ENCODE measurements at places on chromosomes 1 and 21.

DNA sequence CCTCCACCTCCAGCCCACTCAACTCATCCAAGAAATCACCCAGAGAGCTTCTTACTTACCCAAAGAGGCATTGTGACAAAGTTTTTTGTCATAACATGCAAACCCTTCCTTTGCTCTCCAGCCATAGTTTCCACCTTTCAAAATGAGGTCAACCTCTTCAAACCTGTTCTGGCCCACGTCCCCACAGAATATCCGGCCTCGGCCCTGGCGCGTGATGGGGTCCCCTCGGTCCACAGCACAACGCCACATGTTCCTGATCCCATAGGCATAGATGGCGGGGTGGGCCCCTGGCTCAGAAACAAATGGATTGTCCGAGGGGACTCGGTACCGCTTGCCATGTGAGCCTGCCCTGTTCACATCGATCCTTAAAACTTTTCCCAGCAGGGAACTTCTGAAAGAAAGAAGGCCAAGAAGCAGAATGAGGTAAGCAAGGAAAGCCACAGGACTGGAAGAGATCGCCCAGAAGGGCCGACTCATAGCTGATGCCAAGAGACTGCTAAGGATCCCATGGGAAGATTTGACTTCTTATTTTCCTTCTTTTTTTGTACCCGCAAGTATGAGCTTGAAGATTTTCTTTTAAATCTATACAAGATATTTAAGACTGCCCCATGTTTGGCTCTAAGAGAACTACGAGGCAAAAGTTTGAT, 7.8 kb downstream of the HHIPL2 start:
- no peak for DNase-seq

GRCh38 chr1:53148123-53148522, 5.7 kb upstream of the SLC1A7 start:
- no peak for DNase-seq

GRCh38 chr1:165697491-165697880, 876 bp downstream of the ALDH9A1 start:
- DNase-seq: no peak

- no peak for DNase-seq
Measured at GRCh38 chr21:45236481-45236880, 51.2 kb downstream of the POFUT2 start.

DNA sequence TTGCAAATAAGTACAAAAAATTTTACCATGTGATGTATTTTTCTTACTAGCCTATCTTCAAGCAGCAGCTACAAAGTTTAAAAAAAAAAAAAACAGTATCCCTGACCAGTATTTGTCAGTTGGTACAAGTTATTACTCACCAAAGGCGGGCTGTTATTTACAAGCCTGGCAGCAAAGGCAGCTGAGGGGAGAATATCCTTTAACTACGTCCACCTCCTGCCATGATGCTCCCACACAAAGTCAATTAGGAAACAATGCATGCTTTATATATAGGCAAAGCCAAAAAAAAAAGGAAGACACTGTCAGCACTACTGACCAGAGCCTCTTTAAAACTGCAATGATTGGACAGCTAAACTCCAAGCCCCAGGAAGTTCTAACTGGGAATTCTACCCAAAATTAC, 13.7 kb downstream of the PSMA5 start:
- no peak for DNase-seq

DNA sequence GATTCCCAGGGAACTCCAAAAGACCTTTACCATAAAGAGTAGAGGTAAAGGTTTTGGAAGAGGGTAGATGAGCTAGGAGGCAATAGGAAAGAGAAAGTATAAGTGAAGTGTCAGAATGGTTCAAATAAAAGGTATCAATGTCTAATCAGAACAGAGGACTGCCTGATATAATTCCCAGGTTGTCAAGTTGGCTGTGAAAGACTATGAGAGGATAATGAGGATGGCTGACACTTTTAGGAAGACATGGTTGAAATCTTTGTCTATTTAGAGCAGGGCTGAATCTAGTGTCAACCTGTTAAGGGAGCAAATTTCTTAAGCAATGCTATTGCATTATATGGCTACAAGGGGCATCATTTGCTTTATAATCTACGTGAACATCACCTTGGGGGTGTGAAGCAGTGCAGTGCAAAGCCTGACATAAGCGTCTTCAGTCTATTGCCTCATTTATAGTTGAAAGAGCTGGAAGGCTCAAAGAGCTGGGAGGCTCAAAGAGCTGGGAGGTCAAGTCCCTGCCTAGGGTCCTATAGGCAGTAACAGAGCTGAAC, 308.3 kb upstream of the DEPDC1 start:
- DNase-seq: no peak

DNA sequence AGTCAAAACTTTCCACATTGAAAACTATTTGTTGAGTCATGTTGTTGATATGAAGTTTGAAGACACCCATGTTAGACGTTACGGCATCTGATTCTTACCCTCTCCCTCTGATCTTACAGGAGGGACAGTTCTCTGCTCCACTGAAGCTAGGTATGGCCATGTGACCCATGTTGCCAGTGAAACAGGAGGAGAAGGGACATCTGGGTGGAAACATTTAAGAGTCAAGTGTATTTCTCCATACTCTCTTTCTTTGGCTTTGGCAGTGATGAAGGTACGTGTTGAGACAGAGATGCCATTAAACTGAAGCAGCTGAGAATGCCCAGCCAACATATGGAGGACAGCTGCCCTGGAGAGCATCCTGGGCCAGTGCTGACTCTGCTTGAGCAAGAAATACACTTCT, 198.4 kb upstream of the PTGFR start:
- no peak for DNase-seq

DNA sequence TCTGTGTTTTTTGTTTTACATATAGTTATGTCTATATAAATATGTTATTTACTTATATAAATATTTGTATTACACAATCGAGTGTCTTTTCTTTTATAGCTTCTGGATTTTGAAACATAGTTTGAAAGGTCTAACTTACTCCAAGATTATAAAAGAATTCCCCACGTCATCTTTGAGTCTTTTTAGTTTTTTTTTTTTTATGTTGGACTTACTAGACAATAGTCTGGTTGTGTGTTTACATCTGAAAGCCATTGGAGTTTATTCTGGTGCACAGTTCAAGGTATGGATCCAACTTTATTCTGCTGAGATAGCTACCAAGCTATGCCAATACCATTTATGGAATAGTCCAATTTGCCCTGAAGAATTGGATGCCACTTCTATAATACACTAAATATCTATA, 26.1 kb upstream of the RCAN3 start:
- DNase-seq: no peak

DNA sequence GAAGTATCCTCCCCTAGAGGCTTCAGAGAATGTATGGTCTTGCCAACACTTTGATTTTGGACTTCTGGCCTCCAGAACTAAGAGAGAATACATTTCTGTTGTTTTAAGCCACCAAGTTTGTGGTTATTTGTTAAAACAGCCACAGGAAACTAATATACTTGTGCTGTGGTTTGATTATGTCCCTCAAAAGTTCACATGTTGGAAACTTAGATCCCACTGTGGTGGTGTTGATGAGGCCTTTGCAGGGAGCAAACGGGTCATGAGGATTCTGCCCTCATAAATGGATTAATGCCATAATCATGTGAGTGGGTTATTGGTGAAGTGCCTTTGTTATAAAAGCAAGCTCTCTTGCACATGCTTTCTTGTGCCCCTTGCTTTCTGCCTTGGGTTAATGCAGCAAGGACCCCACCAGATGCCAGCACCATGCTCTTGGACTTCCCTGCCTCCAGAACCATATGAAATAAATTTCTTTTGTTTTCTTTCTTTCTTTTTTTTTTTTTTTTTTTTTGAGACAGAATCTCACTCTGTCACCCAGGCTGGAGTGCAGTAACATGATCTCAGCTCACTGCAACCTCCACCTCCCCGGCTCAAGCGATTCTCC, 157.3 kb downstream of the CLIC6 start:
- DNase-seq: no peak

DNA sequence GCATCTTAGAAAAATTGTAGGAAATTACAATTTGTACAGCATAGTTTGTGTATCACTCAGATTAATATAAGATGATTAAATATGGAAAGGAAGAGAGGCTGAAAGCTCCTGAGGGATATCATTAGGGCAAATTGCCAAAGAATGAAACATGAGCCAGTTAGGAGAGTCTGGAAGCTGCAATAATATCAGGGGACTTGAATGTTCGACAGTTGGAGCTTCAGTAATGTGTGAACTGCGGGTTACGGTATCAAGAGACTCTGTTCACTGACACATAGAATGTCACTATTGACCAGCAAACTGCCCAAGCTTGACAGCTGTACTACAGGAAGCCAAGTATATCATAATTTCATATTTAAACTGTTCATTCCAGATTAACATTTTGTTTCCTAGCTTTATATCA, 157.2 kb downstream of the DENND1B start:
- no peak for DNase-seq

DNA sequence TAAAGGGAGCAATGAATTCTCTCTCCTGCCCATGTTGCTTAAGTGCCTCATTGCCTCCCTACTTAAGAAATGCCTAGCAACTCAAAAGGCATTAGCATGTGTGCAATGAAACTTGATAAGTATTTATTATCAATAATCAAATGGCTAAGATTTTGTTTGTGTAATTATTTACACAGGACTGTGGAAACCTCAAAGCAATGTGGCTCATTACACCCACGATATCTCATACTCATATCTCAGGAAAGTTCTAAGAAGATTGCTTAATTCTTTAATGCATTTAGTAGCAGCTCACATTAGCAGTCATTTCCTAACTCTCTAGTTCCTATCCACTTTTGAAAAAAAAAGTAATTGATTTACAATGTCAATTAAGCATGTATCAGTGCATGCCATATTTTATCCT, 253.3 kb downstream of the DUSP10 start:
- DNase-seq: no peak

DNA sequence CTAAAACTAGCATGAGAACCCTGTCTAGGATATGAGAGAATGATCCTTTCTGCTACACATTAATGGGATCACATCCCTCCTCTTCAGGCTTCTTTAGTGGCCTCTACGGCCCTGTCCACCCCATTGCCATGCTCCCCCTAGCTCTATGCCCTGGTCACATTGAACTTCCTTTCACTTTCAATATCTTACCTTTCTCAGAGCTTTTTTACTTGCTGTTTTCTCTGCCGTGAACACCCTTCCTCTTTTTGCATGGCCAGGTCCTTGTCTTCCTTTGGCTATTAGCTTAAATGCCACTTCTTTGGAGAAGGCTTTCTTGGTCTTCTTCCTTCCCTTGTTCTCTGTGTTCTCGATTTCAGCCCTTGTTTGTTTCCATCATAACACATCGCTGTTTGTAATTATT, 97.4 kb downstream of the GIPC2 start:
- no peak for DNase-seq

- DNase-seq: no peak
Measured at GRCh38 chr1:164712131-164713036, 153.4 kb downstream of the PBX1 start.

DNA sequence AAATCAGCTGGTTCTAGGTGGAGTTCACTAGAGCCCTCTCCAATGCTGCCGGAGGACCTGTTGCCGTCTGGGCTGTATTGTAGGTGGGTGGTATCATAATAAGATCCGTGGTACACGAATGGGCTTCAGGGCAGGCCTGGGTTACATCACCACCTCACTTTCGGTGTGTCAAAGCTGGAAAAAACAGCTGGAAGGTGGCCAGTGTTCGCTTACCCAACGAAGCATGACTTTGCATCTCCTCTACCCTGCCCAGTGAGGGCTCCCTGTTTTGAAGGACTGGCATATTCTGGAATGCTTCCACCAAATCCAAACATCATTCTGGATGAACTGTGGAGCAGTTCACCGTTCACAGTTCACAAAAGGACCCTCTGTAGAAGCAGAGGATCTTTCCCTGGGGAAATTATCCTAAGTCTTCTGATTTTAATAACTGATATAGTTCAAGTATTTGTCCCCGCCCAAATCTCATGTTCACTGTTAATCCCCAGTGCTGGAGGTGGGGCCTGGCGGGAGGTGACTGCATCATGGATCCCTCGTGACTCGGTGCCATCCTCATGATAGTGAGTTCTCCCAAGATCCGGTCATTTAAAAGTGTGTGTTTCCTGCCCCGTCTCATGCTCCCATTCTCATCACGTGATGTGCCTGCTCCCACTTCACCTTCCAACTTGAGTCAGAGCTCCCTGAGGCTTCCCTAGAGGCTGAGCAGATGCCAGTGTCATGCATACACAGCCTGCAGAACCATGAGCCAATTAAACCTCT, 429.0 kb downstream of the KIF26B start:
- DNase-seq: no peak

GRCh38 chr1:48000883-48001282, 3.7 kb upstream of the TRABD2B start:
- no peak for DNase-seq

DNA sequence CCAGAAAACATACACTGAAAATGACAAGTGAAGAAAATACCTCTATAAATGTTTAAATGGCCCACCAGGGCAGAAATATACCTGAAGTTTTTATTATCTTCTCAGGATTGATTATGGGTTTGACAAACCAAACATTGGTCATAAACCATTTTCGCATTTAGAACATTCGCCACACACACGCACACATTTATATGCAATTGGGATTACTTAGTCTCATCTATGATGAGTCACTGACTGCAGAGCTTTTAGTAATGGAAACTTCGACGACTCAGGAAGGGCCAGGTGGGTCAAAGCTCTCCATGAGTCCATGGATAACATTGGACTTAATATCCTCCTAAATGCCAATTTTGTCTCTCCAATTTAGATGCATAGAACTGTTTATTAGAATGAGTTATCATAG, 16.9 kb downstream of the NRDC start:
- no peak for DNase-seq

GRCh38 chr1:6408023-6408422, 11.7 kb downstream of the HES2 start:
- no peak for DNase-seq

GRCh38 chr1:221606256-221606655, 135.6 kb downstream of the DUSP10 start:
- DNase-seq: no peak

GRCh38 chr1:242240077-242240476, 241.2 kb upstream of the MAP1LC3C start:
- no peak for DNase-seq

- DNase-seq: no peak
Measured at GRCh38 chr1:209727785-209728184, 23.1 kb downstream of the HSD11B1 start.

DNA sequence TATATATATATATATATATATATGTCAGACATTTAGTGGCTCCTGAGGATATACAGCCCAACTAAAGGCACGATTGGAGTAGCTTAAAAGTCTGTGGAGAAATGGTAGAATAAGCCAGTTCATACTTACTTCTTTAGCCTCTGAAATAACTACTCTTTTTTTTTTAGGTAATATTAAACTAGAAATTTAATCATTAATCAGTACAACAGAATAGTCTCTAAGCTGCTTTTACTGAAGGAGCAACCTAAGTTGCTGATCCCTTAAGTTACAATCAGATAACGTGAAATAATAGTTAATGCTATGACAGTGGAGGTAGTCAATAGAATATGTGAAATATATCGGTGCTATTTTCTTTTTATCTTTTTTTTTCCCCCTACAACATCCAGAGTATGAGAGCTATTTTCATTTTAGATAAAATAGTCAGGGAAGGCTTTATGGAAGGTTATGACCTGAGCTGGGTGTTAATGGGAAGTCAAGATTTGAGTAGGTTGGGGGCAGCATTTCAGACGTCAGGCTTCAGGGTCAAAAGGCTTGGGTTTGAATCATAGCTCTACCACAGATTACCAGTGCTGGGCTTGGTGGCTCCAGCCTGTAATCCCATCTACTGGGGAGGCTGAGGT, 15.6 kb downstream of the ZMPSTE24 start:
- no peak for DNase-seq

- DNase-seq: no peak
Measured at GRCh38 chr1:154624746-154625643, 17.0 kb upstream of the ADAR start.

Measured in T follicular helper cell (primary cell).